ENCODE measurements at places on chromosomes 2 and 18. TPM values are rescaled to one million over a fixed set of nuclear protein-coding genes. Genes with fewer than 3 reads are reported as not detected.

TMEM17 gene
- total RNA-seq, result 2.6 TPM

GRCh38 chr2:44529448-44529847, 167.7 kb downstream of the CAMKMT start:
- H3K4me3 ChIP-seq, result no peak overlapping the region
- no peaks in the 10 kb centered on the region for H3K36me3 ChIP-seq
- DNase-seq, result no peak
- no peaks in the 10 kb centered on the region for H3K4me1 ChIP-seq

GRCh38 chr2:183522489-183523266, 398.4 kb downstream of the NUP35 start:
- no peaks in the 10 kb centered on the region for H3K4me1 ChIP-seq
- DNase-seq, result no peak
- no peaks in the 10 kb centered on the region for H3K27me3 ChIP-seq
- H3K36me3 ChIP-seq, result no peaks in the 10 kb centered on the region
- no peak overlapping the region for H3K4me3 ChIP-seq

DNA sequence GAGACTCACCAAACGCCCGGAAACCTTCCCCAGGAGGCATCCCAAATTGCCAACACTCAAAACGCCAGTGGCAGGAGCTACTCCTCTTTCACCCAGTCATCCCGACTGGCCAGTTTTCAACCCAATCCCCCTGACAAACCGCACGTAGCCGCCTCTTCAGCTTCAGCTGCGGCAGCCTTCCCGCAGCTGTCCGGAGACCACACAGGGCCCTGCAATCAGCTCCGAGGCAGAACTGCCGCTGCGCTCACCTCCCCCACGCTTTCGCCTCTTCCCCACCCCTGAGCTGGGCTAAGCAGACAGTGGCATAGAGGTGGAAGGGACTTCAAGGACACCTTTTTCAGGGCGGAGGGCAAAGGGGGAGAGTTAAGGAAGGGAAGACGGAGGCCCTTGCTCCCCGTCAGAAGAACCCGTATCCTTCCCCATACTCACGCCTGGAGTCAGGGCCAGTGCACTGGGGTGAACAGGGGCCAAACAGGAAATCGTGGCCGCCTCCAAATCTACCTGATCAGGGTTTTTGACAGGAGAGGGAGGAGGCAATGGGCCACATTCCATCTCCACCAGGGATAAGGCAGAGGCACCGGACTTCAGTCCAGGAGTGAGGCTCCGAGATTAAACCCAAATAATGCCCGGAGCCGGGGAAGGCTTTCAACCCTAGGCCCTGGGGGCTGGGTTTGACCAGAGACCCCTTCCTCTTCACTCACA, 16.9 kb downstream of the CYP26B1 start:
- no peak overlapping the region for H3K27ac ChIP-seq
- no peaks in the 10 kb centered on the region for H3K27me3 ChIP-seq
- H3K4me3 ChIP-seq, result no peak overlapping the region
- peaks cover 5% of the 10 kb centered on the region for H3K4me1 ChIP-seq

Data from esophagus squamous epithelium (tissue), 5 donors.